ENCODE measurements at places on chromosomes 16 and 17.

DNA sequence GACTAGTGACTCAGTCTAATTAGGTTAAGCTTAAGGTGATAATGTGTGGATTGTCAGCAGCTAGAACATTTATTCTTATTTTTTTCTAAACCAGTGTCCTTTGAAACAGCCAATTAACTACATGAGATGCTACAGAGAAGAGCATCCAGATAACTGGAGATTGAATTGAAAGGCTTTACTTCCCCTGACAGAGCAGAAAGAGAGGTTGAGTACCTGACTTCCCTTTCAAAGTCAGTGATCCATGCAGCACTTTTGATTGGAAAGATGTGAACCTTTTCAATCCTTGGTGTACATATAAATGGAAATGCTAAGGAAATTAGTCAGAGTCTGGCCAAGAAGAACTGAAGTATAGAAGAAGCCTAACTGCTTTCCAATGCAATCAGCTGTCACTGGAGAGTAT, 653.8 kb downstream of the CDH8 start:
- DNase-seq: no peak

DNA sequence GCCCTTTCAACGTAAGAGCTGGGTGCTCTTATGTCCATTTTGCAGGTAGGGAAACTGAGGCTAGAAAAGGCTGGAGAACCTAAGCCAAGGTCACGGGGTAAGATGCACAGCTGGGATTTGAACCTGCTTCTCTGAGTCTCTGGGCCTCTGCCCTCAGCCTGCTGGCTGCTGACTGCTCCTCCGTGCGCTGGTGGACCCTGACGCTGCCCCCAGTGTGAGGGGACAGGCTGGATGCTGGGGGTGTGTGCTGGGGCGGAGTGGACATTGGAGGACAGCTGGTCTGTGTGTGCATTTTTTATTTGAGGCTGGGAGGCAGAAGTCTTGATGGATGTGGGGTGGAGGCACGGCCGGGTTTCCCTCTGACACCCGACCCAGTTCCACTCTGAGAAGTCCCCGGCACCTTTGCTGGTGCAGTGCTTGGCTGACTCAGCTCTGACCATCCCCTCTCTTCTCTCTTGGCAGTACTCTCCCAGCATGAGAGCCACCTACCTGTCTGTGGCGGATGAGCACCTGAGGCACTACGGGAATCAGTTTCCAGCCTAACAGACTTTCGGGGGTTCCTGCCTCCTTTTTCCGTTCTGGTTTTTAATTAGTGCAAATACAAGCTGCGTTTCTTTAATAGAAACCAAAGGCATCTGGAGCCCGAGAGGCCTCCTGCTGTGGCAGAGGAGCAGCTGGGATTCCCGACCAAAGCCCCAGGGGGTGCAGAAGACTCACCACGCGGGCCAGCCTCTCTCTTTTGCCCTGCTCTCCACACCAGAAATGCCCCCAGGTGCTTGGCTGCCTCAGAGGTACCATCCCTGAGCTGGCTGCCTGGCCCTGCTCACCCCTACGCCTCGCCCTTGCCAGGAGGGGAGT, 14.1 kb upstream of the DNAI2 start:
- no peak for DNase-seq

DNA sequence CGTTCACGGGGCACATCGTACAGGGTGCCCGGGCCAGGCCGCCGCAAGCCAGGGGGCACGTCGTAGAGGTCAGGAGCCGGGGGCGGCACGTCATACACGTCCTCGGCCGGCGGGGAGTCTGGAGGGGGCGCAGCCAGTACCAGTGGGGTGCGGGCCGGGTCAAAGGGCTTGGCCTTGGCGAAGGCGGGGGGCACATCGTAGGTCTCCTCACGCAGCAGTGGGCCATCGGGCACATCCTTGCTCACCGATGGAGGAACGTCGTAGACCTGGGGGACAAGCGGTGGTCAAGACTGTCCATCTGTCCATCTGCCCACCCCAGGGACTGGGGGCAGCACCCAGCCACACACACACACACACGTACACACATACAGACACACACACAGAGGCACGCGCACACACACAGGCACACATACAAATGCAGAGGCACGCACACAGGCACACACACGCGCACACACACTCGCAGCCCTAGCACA, 15.7 kb downstream of the BCAR1 start:
- no peak for DNase-seq

- DNase-seq: no peak
These were observed 137.7 kb upstream of the CRHR1 start for GRCh38 chr17:45646288-45646988.

- DNase-seq: no peak
These were observed 271.6 kb downstream of the ABCC12 start for GRCh38 chr16:47884116-47884725.

GRCh38 chr16:49000594-49000993, 281.0 kb downstream of the CBLN1 start:
- no peak for DNase-seq

DNA sequence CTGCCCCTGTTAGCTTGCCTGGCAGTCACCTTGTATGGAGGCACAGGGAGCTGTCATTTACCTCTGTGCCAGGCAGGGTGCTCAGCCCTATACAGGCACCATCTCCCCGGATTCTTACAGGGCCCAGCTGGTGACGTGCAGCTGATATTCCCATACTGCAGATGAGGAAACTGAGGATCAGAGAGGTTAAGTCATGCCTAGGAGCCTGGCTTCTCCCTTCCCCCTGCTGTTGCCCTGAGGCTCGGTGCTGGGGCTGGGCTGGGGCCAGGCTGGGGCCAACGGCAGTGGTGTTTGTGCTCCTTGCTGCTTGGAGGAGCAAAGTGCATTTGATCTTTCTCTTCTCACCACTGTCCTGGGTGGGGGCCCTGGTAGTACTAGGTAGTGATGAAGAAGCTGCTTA, 54.7 kb upstream of the IL34 start:
- DNase-seq: no peak

DNA sequence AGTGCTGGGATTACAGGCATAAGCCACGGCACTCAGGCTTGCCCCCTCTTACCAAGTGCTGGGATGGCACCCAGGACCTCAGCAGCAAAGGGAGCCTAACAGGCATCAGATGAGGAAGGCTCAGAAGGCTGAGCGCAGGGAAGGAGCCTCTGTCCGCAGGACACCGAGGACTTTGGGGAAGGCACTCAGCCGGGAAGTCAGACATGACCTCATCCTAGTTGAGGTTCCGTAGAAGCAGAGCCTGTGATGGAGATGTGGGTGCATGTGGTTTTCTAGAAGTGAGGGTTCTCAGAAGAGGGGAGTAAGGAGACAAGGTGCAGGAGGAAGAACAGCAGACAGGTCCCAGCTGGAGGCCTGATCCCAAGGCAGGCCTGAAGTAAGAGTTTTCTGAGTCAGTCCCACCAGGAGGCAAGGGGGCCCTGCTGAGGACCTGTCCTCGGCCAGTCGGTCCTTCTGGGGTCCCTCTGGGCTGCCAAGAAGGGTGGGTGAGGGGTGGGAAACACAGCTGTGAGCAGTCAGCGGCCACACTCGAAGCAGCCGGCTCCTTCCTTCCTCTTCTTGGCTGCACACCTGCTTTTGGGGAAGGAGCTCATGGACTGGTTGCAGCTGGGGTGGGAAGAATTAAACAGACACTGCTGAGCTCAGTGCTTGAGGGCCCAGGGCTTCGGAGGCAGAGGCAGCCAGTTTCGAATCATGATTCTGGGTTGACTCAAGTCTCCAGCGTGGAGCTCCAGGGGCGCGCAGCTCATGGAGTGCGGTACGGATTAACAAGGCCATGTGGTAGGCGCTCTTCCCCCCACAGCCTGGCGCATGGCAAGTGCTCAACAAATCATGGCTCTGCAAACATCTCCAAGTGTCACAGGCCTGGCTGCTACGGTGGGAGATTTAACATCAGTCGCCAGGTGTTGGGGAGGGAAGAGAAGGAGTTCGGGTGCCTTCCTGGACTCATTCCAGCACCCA, 38.9 kb upstream of the SNN start:
- DNase-seq: no peak

- no peak for DNase-seq
These were observed 13.9 kb downstream of the MYL4 start for GRCh38 chr17:47223007-47223406.

GRCh38 chr17:42361781-42362186, 26.5 kb downstream of the STAT3 start:
- no peak for DNase-seq

DNA sequence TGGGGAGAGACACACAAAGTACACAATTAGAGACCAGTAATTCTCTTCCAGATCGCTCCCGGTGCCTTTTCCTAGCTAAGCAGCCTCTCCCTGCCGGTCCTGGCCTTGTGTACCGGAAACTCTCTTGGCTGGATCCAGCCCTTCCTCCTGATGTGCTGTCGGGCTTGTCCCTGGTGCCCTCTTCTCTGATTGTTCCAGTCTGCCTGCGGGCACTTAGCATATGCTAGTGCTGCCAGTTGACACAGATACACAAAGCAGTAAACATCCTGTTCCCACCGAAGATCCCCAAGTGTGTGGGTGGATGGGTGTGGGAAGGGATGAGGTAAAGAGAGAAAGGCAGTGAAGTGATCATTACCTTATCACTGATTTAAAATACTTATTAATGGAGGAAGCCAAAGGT, 9.7 kb downstream of the HS3ST3B1 start:
- no peak for DNase-seq

Measured in CD8-positive, alpha-beta memory T cell (primary cell).